ENCODE measurements at places on chromosomes 2 and 18.

DNA sequence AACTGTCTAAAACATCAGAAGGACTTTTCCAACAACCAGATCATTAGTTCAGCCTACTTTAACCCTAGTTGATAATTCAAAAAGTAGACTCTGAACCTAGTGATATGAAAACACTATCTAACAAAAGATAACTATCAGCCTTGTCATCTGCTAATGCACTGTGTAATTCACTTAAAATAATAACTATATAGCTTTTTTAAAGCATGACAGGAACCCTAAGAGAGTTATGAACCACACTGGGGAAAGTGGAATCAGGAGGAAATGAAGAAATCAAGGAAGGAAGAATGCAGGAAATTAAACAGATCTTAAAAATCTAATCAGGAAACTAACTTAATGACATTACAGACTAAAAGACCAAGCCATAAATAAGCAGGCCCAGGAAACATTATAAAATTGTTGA is 9.0 kb downstream of the B4GALT6 start:
- DNase-seq, result no peak

DNA sequence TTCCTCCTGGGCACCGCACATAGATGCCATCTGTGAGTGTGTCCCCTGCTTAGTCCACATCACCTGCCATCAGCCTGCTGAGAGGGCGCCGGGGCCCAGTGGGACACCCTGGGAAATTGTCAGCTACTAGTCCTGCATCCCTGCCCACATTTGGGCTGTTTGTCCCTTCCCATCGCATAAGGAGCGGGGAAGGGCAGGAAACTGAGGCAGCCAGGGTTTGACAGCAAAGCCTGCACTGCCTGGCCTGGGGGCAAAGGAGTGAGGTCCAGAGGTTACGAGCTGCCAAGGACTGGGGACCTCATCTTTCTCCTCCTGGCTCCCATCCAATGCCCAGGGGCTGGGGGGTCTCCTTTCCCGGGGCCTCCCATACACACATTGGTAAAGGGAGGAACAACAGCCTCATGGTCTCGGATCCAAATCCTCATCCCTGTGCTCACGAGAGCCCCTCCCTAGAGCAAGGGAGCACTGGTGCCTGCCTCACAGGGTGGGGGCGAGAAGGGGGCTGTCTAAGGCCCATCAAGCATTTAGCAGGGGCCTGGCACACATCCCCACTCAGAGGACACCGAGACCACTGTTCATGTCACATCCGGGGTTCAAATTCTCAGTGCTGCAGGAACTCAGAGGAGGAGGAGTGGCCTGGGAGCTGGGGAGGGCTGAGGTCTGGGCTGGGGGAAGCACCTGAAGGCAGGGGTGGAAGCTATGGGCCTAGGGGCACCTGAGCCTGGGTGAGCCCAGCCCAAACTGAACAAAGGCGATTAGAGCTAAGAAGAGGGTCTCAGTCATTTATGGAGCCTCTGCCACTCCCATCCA is 113.8 kb downstream of the SMAD7 start:
- DNase-seq, result no peak

DNA sequence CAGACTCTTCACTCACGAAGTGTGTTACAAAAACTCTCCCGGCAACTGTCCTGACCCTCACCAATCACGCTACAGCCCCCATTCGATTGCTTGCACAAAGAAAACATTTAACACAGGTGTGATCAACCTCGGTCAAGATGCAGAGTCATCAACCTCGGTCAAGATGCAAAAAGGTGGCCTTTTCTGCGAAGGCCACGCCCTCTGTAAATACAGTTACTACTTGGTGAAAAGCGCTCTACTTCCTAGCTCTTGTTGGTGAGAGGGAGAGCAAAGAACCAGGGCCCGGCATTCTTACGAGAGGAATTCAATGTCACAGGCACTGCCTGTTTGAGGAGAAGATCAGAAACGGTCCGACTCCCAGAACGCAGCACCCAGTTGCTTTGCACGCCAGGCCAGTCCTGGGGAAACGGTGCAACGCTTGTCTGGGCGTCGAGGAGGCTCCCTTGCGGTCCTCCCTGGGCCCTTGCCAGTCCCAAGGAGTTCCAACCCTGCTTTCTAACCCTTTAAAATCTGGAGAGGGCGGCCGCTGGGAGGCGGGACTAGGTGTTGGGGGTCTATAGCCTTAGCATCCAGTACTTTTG is 1.9 kb downstream of the PIEZO2 start:
- DNase-seq, result no peak

DNA sequence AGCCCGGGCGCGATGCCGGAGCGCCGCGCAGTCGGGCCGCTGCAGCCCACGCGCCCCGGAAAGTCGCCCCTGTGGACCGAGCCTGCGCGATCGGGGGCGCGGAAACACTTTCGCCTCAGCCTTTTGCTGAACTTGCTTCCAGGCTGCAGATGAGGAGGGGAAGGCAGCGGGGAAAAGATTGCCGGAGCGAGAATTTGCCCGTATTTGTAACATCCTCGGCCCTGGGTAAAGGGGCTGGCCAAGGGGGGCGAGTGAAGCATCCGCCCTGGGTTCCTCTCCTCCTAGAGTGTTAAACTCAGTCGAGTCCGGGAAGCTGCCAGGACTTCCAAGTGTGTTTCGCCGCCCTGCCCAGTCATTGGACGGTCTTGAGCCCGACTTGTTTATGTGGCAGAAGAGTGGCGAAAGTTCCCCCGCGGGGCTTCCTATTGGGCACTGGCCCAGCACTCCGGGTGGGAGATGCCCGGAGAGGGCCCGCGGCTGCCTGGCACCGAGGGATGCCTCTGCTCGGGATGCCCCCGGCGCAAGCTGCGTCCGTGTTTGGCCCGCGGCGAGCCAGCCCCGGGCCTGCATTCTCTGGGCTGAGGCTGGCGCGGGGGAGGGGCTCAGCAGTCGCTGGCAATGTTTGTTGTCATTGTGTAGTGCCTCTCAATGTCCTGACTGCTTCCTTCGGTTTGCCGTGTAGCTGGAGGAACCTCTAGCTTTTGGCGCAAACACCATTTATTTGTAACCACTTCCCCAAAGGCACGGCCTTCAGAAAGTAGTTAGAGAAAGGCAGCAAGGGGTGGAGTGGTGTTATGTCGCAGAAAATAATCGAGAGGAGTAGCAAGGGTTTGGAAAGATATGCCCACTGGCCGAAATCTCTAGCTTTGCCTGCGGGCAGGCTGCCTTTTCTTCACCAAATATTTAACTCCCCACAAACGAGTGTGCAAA is 1.1 kb downstream of the CYBRD1 start:
- no peak for DNase-seq

GRCh38 chr2:18603854-18604530 is 14.6 kb upstream of the NT5C1B start:
- DNase-seq, result no peak

DNA sequence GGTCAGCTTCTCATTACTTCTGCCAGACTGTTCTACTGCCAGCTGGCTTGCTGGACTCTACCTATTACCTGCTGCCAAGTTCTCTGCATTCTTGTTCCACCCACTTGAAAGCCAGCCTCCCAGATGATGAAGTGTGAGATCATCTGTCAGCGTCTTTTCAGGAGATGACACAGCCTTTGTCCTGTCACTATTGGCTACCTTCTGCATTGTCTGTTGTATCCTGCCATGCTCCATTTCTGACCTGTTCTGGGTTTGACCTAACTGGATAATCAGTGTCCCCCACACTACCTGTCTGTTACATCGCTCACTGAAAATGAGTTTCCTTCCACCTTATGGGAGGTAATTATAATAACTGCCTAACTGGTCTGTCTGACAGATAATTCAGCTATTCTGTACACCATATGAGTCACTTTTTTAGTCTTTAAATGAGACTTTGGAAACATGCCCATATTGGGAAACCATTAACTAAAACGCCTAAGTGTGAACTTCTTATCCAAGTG is 520.6 kb downstream of the METTL4 start:
- DNase-seq, result no peak

GRCh38 chr2:33530690-33531548 is 54.5 kb downstream of the RASGRP3 start:
- DNase-seq, result no peak

GRCh38 chr2:176814740-176815367 is 397.7 kb upstream of the HNRNPA3 start:
- no peak for DNase-seq

DNA sequence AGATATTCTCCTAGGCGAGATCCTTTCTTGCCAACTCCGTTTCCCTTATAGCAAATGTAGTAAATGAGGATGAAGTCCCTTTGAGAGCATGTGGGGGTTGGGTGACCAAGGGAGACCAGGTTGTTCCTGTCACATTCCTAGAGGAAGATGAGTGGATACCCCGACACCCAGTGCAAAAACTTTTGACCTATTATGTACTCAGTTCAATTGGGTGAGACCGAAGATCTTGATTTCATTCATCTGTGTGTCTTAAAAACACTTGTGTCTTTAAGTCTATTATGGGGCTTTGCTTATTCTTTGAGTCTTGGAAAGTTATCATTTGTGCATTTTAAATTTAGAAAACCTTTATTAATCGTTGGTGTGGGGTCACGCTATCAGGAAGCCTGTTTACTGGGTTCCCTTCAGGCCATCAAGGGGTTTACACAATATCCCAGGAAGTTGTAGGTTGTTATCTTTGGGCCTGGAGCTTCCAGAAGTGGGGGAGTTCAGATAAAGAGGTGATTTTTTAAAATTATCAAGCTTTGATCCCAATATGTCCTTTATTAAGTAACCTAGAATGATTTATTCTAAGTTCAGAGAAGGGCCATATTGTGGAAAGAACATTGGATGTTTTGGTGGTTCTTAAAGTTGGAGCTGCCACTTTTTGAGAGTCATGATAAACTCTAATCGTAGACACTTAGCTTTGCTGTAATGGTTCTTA is 2.8 kb downstream of the RHOB start:
- DNase-seq, result no peak

GRCh38 chr18:34345738-34346137 is 121.0 kb upstream of the NOL4 start:
- DNase-seq, result no peak

DNA sequence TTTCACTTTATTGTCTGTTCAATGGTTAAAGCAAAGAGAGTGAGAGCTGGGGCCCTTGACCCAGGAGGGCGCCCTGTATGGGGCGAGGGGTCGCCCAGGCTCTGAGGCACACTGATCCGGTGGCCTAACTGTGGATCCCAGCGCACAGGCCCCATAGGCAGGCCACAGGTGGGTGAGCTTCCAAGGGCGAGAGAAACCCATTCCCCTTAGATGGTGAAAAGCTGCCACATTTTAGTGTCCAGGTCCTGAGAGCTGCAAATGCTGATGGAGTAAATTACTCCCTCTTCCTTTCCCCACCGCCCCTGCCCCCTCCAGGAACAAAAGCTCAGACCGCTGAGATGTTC is 5.9 kb upstream of the DLX2 start:
- DNase-seq, result no peak

- peak; percentile 81 for DNase-seq
Observed at GRCh38 chr2:231677632-231678104, 30.7 kb upstream of the PTMA start.

DNA sequence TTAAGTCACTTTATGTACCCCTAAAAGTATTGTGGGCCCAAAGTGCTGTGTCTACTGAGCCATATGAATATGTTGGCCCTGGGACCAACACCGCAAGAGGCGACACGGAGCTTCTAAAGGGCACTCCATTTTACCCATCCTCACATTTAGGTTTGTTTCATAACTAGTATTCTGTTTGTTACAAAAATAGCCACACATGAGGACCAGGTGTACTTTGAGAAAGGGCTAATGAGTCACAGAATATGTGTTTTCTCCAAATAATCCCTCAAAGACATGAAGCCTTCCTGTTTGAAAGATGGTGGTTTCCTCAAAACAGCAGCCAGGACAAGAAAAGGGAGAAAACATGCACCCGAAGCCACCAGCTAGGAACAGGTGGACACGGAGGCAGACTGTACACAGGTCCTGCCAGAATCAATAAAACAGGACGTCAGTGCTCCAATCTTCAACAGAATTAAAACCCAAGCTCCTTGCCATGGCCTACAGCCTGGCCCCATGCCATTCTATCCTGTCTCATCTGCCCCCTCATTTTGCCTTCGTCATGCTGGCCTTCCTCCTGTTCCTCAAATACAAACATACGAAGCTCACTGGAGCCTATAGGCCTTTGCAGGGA is 21.8 kb upstream of the GRB14 start:
- DNase-seq, result no peak

GRCh38 chr2:160156100-160156499 is 44.0 kb downstream of the ITGB6 start:
- DNase-seq, result no peak

GRCh38 chr2:159214325-159214865 is 72.1 kb downstream of the WDSUB1 start:
- DNase-seq, result no peak

DNA sequence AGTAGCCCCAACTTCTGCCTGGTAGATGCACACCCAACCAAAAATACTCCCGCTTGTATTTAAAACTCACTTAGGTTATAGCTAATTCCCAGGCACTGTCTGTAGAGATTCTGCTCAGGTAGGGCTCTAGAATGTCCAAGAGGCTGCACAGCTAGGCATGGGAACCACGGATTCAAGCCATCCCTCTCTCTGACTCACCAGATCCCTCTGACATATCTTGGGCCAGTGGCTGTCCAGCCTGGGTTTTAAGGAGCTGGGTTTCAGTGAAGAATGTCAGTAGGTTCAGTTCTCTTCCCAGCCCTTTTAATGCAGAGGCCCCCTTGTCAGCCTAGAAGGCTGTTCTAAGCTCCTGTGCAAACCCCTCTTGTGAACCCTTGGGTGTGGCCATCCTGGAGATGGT is 15.9 kb upstream of the IL1R1 start:
- no peak for DNase-seq

DNA sequence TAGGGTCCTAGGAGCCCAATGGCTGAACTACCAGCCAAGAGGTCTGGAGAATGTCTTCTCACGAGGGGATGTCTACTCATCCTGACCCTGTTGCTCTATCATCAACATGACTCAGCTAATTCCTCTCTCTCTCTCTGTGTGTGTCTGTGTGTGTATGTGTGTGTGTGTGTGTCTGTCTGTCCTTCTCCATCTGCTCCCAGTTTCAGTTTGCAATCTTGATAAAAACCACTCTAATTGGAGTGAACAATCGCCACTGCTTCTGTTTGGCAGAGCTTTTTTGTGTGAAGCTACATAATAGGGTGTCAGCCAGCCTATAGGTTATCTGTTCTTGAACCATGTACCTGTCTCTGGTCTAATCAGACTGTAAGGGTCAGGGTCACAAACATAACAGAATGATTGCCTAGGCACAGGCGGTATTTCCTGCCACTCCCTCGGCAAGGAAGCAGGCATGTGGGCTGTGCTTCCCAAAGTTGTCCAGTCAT is 219.8 kb downstream of the SH3BP4 start:
- DNase-seq, result no peak

GRCh38 chr2:172416447-172417058 is 10.8 kb upstream of the ITGA6 start:
- DNase-seq, result no peak

DNA sequence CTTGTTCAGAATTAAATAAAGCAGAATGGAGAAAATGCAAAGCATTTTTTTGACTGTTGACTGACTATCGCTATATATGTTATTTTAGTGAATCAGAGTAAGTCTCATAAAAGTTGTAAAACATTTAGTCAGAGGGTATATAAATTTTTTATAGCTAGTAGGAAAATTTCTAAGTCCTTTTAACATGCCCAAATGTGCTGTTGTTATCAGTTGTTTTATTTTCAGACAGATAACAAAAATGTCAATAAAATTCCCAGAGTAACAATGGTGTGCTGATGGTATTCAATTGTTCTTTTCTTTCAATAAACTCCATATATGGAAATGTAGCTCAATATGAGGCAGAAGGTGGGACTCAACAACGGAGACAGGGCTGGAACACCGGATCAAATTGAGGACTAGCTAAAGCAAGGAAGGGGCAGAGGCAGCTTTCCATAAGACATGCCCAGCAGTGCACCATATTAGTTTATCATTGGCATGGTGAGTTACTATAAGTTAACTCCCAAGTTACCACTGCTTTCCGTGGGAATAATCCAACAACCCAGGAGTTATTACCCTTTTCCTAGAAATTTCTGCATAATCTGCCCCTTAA is 26.6 kb downstream of the GULP1 start:
- no peak for DNase-seq

All from T-cell (primary cell).